ENCODE measurements at places on chromosomes 2 and 18.
A peak's percentile ranks its signal among the peaks of the same experiment; 100 is the strongest.

GRCh38 chr2:45432406-45432805, 178.7 kb downstream of the SRBD1 start:
- DNase-seq = peak; percentile 39

- no peak for DNase-seq
Measured at GRCh38 chr2:183215917-183216316, 91.7 kb downstream of the NUP35 start.

DNA sequence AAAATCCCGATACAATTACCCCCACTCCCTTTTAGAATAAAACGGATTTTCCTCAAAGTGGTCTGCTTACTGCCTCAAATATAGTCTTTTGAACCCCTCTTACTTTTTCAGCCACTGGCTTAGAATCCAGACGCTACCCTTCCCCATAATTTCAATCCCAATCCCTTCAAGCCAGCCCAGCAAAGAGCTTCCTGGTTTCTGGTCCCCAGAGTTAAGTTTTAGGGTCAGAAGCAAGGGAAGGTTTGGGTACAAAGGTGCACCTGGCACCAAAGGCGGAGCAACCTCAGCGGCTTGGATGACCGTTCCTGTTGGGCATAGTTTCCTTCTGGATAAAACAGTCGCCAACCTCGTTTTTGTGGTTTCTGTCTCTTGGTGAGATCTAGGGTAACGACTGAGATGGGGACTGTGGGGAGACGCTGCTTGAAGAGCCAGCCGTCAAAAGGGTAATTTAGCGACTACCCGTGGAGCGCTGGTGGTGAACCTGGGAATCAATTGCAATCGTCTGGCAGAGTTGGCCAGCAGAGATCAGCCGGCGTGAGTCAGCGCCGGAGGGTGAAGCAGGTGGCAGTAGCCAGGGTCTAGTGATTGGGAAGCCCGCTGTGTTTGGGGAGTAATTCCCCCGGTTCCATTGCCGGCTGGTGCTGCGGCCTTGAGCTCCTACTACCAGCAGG, 1.6 kb downstream of the FEV start:
- no peak for DNase-seq

GRCh38 chr2:136122661-136123060, 4.7 kb upstream of the CXCR4 start:
- DNase-seq = no peak

- DNase-seq = peak; percentile 16
Measured at GRCh38 chr2:24307961-24308360, 52.4 kb downstream of the ITSN2 start.

DNA sequence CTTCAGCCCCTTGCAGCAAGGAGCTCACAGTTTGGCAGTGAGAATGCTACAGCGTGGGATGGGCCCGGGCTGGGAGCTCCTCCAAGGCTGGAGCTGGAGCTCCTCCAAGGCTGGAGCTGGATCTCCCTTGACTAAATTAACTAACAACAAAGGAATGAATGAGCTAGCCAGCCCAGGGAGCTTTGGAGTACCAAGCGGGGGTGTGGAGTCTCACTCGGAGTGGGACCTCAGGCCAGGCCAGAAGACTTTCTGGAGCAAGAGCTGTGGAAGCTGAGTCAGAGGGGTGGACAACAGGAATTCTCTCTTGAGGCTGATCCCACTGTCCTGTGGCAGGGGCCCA, 244.7 kb upstream of the HS6ST1 start:
- peak; percentile 93 for DNase-seq

- no peak for DNase-seq
Measured at GRCh38 chr2:171004363-171004762, 75.3 kb downstream of the GORASP2 start.

- DNase-seq = no peak
Measured at GRCh38 chr2:54864727-54865126, 141.3 kb downstream of the EML6 start.

DNA sequence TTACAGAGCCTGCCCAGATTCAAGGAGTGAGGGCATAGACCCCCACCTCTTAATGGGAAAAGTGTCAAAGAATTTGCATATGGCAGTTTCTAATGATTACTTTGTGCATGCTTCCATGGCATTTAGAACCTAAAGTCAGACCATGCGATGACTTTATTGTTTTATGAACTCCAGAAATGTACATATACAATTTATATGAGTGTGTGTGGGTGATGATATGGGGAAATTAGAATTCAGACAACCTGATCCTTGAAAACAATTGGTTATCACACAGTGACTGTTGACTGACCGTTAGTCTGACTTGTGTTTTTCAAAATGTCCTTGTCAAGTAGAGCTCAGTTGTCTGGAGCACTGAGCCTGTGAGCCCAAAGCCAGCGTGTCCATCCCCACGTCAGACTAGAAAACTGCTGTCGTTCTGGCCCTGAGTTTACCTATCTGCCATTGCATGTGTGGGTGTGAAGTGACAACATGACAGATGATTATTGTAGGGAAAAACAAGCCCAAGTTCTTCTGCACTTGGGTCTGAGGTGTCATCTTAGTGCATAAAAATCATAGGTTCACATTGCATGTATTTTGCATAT, 128.4 kb downstream of the MYO3B start:
- DNase-seq = no peak

DNA sequence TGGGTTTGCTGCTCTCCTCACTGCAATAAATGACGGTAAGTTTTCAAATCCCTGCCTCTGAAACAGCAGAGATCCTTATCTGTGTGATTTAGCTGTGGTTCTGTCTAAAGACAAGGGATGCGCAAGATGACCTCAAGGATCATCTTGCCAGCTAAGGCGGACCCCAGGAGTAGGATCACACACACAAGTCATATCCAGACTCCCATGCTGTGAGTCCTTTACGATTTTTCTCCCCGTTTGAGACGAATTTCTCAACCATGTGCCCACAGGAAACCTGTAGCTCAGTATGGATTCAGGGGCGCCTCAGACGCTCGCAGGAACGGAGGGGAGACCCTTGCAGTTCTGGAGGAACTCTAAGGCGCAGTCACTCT, 11.1 kb upstream of the DCTN1 start:
- peak; percentile 44 for DNase-seq

- DNase-seq = no peak
Measured at GRCh38 chr2:190941571-190941970, 61.0 kb downstream of the GLS start.

Measured in iris pigment epithelial cell (primary cell).